ENCODE measurements at places on chromosomes 11 and 22.

GRCh38 chr22:39144101-39144767 is 8.2 kb downstream of the CBX7 start:
- DNase-seq = peak; percentile 38

- DNase-seq = no peak
Observed at GRCh38 chr11:69321877-69322361, 28.0 kb downstream of the MYEOV start.

DNA sequence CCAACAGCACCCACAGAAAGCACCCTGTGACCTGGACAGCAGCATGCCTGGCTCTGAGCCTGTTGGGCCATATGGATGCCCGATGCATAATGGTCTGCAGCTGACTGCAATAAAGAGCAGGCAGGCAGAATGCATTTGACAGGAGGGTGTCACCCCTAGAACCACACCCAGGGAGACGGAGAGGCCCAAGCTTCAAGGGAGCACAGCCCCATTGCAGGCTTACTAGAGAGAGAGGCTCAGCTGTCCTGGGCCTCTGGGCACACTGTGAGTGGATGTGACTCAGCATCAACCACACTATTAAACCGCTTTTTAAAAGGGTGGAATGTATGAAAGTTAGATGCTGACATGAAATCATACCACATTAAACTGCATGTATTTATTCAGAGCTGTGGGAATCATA is 365.3 kb downstream of the CTTN start:
- DNase-seq = no peak

DNA sequence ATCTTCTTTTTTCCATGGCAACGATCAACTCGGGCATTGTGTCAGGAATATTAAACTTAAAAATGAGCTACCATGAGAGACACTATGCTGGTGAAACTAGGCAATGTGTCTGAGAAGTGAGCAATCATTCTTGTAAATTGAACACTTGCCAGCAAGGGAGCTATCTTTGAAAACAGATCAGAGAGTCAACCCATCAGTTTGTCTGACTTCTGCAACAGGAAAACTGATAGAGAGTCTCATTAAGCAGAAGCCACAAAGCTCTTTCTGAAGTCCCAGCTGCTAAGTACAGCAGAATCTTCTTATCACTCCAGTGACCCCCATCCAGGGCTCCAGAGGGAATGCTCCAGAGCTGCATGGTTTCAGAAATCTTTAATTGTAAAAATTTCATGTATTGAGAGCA is 114.7 kb downstream of the MSANTD4 start:
- no peak for DNase-seq

DNA sequence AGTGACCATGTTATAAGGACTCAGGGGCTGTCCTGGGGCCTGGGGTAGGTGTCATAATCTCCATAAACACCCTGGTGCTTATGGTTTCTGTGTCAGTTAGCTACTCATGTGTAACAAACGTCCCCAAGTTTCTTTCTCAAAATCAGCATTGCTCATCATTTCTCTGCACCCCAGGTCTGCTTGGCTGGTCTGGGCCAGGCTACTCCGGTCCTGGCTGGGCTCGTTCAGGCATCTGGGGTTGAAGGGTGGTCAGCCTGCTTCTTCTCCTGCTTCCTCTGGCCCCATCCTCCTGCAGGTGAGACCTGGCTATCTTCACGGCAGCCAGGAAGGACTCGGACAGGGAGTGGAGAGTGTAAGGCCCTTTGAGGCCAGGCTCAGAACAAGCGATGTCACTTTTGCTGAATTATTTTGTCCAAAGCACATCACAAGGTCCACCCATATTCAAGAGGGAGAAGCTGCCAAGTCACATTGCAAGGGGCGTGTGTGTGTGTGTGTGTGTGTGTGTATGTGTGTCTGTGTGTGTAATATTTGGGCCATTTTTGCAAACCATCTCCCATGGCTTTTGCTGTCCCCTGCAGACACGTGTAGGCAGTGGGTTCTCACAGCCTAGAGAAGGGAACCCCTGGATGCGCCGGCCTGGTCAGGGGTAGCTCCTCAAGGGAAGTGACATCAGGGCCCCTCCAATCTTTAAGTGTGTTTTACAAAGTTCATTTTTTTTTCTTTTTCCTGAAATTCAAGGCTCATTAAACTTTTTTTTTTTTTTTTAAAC is 535.8 kb downstream of the TBC1D22A start:
- no peak for DNase-seq

DNA sequence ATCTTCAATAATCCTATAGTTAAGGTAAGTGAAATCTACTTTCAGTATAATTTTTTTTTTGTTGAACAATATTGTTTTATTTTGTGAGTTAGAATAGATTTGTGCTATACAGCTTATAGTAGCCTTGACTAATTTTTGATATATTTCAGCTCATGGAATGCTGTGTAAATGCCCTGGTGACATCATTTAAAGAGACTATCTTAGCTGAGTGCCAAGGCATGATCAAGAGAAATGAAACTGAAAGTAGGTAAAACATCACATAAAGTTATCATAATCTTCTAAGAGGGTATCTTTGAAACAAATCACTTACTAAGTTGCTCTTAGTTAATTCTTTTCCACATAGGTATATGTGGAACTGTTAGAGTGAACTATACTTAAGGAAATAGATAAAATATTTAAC is 51.4 kb upstream of the ACAT1 start:
- no peak for DNase-seq

DNA sequence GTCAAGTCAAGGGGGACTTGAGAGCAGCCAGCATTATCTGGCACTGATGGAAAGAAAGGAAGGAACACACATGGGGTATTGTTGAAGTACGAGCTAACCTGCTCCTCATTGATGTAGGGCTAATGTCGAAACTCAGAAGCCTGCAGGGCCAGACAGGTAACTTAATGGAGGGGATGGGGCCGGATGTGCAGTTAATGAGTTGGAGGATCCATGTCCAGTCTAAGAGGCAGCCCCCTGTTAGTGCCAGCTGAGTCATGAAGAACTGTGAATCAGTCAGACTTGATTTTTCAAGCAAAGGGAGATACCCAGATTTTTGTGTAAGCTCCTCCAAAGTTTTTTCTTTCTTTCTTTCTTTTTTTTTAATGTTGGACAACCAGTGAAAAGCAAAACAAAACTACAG is 65.6 kb downstream of the CECR2 start:
- no peak for DNase-seq

DNA sequence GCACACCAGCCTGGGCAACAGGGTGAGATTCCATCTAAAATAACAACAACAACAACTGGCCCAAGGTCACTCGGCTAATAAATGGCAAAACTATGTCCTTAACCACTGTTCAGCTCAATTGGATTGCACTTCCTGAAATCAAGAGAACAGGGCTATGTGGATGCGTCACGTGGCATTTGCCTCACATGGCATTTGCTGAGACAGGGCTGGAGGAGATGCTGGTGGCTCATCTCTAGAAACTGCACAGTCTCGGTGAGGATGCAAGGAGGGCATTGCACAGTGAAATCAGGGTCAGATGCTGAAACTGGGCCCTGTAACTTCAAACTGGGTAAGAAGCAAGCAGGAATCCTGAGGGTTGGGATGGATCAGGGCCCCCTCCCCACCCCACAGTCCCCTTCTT is 171.9 kb downstream of the BUD13 start:
- DNase-seq = no peak

GRCh38 chr22:45731798-45732495 is 60.3 kb downstream of the ATXN10 start:
- DNase-seq = no peak

- DNase-seq = no peak
Observed at GRCh38 chr11:119023741-119024140, 5.2 kb downstream of the TRAPPC4 start.

DNA sequence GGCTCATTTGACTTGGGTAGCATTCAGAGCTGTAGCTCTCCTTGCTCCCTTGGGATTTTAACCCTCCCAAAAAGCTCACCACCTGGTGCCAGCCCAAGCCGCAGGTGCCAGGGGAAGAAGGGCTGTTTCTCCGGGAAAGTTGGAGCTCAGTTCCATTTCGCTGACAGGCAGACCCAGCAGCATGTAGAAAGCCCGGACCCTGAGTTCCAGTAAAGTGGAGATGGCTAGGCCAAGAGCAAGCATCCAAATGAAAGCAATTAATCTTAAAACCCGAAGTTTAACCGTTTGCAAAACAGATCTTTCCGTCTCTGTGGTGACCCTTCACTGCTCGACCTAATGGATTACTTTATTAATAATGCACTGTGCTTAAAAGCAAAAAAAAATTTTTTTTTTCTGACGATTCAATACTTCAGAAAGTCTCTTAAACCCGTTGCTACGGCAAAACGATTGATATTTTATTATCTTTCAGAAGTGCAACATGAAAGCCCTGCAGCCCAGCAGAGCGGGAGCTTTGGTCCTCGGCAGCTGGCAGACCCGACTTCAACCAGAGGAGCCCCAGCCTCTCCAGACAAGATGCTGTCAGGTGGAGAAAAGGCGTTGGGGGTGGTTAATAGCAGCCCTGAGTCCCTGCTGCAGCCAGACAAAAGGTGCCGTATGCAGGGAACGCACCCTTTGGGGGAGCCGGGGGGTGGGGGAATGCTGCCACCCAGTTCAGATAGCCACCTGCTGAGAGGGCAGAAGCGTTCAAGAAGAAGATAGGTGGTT is 3.3 kb downstream of the LMO1 start:
- no peak for DNase-seq

DNA sequence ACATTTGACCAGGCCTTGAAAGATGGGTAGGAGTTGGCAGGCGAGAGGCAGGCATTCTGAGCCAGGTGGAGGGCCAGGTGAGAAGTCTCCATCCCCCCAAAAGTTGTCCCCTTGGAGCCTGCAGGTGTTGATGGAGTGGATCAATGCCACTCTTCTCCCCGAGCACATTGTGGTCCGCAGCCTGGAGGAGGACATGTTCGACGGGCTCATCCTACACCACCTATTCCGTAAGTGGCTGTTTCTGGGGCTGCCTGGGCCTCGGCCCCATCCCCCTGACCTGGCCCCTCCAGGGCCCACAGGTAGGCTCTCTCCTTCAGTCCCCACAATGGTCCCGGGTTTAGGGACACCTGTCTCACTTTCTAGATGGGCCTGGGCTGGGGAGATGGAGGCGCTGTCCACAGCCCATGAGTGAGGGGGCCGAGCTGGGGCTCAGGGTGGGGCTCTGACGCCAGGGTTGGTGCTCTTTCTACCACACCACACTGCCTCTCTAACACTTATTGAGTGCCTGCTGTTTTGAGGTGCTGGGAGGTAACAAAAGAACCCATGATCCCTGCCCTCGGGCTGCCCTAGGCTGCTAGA is 7.0 kb downstream of the PARVG start:
- DNase-seq = no peak

DNA sequence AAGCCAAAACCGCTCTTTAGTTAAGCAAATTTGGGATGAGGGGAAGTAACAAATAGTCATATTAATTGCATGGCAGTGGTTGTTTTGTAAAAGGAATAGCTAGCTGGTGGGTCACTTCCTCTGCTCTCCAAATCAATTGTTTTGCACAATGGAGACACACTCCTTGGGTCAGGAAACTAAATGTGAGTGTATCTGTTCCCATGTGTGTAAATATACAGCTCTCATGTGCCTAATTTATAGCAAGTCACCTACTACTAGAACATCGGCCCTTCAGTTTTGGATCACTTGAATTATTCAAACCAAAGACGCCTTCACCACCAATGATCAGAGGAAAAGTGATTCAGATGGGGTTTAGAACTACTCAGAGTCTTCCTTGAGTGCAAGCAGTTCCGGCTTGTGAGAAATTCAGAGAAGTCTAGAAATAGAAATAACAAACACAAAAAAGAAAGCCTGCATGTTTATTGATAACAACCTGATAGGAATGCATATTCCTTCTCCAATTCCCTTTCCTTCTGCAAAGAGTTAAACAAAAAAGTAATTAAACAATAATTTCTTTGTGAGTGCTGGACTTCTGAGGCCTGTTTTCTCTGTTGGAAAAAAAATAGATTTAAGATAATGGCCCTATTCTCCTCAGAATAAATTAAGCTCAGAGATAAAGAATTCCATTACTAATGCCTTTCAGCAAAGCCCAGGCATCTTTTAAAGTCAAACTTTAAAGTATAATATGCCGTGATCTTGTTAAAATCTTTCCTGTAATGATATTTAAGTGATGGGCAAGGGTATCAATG is 100.4 kb downstream of the KIRREL3 start:
- no peak for DNase-seq

GRCh38 chr11:116853461-116854073 is 16.1 kb upstream of the APOA1 start:
- DNase-seq = no peak

DNA sequence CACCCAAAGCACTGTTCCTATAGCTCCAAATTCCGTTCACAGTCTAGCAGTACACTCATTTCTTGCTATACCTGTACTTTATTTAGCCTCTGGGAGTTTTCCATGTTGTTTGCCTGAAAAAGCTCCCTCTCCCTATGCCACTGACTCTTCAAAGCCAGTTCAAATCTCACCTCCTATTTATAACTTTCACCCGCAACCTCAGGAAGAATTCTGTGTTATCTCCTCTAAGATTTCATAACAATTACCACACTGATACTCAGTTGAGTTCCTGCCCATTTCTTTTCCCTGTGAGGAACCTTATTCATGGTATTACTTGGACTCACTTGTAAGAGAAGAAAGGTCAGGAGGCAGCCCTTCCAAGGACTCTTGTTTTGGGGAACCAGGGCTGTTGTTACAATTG is 25.2 kb downstream of the GDPD4 start:
- no peak for DNase-seq

- no peak for DNase-seq
Observed at GRCh38 chr22:29493636-29494035, 13.6 kb downstream of the NEFH start.

DNA sequence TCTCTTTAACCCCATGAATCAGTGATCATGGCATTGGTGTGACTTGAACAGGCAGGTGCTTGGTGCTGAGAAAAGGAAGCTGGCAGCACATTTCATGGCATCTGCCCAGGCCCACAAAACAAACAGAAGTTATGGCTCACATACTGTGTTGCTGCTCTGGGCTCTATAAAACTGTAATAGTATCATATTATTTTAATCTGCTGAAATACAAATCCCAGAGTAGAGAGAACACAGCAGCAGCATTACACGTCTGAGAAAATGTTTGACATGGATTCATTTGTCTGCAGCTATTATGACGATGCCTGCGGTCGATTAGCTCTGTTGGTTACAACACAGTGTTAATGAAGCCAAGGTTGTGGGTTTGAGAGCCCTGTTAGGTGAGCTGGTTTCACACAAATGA is 80.8 kb downstream of the ALX4 start:
- DNase-seq = no peak
